Midbrain (tissue), 1 donor: ENCODE measurements at places on chromosomes 12 and 14.

GRCh38 chr14:105173901-105174894 lies 5.6 kb upstream of the JAG2 start:
- DNase-seq, result peak; percentile 5

- DNase-seq, result no peak
These were observed 6.0 kb downstream of the KRT75 start for GRCh38 chr12:52428121-52428520.

GRCh38 chr12:3255057-3255456 lies 177.9 kb downstream of the TSPAN9 start:
- DNase-seq, result no peak

GRCh38 chr14:47917344-47917954 lies 242.0 kb upstream of the MDGA2 start:
- DNase-seq, result peak; percentile 67

DNA sequence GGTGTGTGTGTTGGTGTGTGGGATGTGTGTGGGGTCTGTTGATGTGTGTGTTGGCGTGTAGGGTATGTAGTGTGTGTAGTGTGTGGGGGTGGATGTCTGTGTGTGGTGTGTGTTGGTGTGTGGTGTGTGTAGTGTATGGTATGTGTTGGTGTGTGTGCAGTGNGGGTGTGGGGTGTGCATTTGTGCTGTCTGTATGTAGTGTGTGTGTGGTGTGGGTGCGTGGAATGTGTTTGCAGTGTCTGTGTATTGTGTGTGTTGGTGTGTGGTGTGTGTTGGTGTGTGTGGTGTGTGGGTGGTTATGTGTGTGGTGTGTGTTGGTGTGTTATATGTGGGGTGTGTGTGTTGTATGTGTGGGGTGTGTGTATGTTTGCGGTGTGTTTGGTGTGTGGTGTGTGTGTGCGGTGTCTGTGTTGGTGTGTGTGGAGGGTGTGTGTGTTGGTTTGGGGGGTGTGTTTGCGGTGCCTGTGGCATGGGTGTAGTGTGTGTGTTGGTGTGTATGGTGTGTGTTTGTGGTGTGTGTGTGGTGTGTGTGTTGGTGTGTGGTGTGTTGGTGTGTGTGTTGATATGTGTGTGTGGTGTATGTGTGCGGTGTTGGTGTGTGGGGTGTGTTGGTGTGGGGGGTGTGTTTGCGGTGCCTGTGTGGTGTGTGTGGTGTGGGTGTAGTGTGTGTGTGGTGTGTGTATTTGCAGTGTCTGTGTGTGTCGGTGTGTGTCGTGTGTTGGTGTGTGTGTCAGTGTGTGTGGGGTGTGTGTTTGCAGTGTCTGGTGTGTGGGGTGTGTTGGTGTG lies 14.7 kb downstream of the MLXIP start:
- no peak for DNase-seq

GRCh38 chr14:61183196-61183885 lies 97.8 kb downstream of the TMEM30B start:
- DNase-seq, result no peak

DNA sequence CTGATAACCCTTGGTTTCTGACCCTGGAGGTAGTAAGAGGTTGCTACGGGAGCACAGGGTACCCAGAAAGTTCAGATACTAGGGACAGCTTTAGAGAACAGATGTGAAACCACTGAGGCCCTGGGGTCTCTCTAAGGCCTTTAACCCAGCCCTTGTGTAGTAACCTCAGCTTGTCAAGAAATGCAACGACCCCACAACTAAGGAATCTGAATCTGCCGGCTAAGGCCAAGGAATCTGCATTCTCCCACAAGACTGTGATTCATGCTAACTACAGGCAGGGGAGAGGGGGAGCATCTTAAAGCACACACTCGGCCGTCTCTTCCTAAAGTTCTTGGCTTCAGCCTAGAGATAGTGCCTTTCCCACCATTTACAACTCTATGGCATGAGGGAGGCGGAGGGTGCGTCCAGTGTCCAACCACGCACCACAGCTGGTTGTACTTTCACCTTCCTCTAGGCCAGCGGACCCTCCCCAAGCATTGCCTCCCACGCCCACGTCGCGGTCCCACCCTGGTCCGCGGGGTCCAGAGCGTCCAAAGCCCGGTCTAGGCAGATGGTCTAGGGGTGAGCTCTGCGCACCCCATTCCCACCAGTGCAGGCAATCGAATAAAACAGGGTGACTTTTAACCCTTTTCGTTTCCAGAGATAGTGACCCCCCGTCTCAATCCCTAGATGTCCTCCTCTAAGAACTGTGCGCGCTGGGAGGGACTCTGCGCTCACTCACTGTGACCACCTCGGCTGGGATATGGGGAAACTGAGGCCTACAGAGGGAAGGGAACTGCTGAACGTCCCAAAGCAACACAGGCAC lies 735 bp upstream of the VASH1 start:
- DNase-seq, result no peak

DNA sequence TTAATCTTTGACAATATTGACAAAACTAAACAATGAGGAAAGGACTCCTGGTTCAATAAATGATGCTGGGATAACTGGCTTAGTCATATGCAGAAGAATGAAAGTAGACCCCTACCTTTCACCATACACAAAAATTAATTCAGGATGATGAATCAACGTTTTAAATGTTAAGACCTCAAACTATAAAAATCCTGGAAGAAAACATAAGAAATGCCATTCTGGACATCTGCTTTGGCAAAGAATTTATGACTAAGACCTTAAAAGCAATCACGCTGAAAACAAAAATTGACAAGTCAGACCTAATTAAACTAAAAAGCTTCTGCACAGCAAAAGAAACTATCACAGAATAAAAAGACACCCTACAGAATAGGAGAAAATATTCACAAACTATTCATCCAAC lies 97.4 kb downstream of the LMNTD1 start:
- no peak for DNase-seq

DNA sequence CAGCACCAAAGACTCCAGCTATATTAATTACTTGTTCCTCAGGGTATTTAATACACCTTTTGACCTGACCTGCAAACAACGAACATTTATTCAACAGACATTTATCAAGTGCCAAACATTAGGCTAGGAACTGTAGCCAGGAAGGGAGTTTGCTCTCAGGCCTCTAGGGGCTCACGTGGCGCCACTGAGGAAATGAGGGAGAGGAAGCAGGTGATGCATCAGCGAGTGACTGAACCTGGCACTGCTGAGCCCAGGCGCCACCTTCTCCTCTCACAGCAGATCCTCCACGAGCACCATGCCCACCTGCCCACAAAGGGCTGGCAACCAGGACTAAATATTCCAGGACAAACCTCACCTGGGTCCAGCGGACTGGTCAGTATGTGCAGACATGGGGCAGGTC lies 50.2 kb downstream of the SETD3 start:
- no peak for DNase-seq

- no peak for DNase-seq
These were observed 121.6 kb downstream of the SRGAP1 start for GRCh38 chr12:63965936-63966605.

DNA sequence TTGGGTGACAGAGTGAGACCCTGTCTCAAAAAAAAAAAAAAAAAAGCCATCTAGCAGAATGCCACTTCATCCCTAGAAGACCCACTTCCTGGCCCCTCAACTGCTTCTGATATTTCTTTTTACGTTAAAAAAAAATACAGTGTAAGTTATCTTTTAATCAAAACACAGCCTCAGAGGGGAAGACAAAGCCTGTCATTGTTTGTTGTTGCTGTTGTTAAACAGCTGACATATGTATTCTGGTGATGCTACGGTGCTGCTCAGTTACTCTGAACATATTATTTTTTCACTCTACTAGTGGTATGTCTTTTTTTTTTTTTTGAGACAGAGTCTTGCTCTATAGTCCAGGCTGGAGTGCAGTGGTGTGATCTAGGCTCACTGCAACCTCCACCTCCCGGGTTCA lies 75.4 kb downstream of the PAPLN start:
- no peak for DNase-seq

DNA sequence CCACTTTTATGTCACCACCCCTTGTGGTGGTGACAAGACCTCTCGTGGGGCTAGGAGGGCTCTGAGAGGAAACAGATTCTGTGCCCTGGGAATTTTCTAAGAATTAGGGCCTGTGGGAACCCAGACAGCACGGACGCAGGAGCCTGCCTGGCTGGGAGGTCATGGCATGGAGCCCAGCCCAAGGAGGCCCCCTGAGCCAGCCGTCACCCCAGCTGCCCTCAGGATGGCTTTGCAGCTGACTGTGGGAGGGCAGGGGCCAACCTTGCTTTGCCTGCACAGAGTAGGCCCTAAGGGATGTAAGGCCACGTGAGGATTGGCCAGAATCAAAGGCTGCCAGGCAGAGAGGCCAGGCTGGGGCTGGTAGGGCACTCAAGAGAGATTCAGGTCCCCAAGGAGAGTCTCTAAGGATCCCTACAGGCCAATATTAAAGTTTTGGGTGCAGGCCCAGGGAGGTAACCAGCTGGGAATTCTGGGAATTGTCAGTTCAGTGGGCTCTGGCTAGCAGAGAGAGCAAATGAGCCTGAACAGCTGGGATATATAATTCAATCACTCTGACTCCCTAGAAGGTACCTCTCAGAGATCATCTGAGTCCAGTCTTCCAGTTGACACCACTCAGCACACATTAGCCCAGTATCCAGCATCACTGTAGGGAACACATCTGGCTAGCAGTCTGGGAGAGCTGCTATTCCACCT lies 6.4 kb downstream of the LTBP2 start:
- DNase-seq, result no peak

GRCh38 chr12:11762723-11763326 lies 113.4 kb downstream of the ETV6 start:
- no peak for DNase-seq

GRCh38 chr12:93706824-93707223 lies 29.6 kb downstream of the CRADD start:
- no peak for DNase-seq

GRCh38 chr14:99148861-99149610 lies 123.0 kb downstream of the BCL11B start:
- no peak for DNase-seq

- DNase-seq, result no peak
These were observed 33.8 kb upstream of the BCL2L14 start for GRCh38 chr12:12036901-12037300.

- no peak for DNase-seq
These were observed 5.1 kb upstream of the USP30 start for GRCh38 chr12:109047081-109047805.

DNA sequence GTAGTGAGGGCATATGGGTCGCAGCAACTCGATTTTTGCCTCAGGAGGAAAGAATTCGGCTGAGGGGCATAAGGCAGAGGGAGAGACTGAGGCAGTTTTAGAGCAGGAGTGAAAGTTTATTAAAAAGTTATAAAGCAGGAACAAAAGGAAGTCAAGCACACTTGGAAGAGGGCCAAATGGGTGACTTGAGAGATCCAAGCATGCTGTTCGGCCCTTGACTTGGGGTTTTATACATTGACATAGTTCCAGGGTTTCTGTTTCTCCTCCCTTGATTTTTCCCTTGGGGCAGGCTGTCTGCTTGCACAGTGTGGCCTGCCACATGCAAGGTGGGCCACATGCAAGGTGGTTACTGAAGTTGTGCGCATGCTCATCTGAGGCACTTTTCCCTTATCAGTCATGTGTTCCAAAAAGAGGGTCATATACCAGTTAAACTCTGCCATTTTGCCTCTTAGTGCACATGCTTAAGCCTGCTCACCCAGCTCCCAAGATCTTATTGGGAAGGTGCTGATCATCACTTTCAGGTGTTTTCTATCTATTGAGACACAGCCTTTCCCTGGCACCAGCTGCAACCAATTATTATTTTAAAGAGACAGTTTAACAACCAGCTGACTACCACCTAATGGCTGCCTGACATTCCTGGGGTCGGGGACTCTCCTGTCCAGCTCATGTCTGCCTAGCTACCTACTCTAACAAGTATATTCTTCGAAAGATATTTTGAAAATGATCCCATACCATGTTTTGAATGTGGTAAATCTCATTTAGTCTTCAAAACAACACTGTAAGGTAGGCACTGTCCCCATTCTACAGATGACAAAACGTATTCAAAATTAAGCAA lies 19.9 kb downstream of the PTGER2 start:
- DNase-seq, result no peak
